Mesothelial cell of epicardium (in vitro differentiated cells): ENCODE measurements at places on chromosomes 3 and 15.

- H3K4me1 ChIP-seq = peaks cover 6% of the 10 kb centered on the region
- H3K36me3 ChIP-seq = no peaks in the 10 kb centered on the region
- no peak overlapping the region for H3K27ac ChIP-seq
- H3K27me3 ChIP-seq = peaks cover 44% of the 10 kb centered on the region
- no peak for DNase-seq
Measured at GRCh38 chr15:91335702-91336101, 235.6 kb downstream of the SV2B start.

GRCh38 chr15:99928429-99928981, 195.3 kb upstream of the LYSMD4 start:
- peak overlapping the region; percentile 71 for H3K4me3 ChIP-seq
- H3K36me3 ChIP-seq = no peaks in the 10 kb centered on the region
- H3K27ac ChIP-seq = peak overlapping the region; percentile 80
- peak; percentile 86 for DNase-seq
- peaks cover 14% of the 10 kb centered on the region for H3K27me3 ChIP-seq

DNA sequence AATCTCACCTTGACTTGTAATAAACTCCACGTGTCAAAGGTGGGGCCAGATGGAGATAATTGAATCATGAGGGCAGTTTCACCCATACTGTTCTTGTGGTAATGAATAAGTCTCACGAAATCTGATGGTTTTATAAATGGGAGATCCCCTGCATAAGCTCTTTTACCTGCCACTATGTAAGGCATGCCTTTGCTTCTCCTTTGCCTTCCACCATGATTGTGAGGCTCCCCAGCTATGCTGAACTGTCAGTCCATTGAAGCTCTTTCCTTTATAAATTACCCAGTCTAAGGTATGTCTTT, 45.5 kb downstream of the SUCNR1 start:
- H3K4me3 ChIP-seq = no peak overlapping the region
- DNase-seq = no peak
- H3K27ac ChIP-seq = no peak overlapping the region
- no peaks in the 10 kb centered on the region for H3K27me3 ChIP-seq
- no peaks in the 10 kb centered on the region for H3K36me3 ChIP-seq

DNA sequence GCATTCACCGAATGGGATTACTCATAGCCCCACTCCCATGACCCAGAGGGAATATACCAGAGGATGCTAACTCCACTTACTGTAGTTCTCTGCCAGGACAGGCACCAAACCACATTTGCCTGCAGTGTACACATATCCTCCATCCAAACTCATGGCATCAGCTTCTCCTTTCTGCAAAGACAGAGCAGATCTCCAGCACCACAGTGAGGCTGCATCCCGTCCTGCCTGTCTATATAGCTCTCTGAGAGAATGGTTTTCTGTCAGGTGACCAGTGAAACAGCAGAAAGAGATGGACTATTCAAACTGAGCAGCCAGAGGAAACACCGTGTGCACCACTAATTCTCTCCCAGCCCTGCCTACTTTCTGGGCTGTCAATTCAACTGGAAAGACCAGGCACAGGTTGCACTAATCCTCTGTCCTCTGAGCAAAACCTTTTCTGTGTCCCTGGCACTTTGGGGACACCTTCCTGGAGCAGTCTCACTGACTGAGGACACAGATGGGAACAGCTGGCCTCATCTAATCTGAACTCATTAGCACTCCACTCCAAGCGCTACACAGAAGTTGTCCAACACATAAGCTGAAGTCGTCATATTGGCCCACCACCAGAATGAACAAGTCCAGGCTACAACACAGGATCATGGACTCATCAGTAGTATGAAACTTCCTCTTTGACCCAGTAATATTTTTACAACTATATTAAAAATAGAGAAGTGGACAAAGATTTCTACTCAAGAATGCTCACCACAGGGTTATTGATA, 17.3 kb downstream of the LTF start:
- H3K36me3 ChIP-seq = no peaks in the 10 kb centered on the region
- no peak overlapping the region for H3K27ac ChIP-seq
- H3K27me3 ChIP-seq = peaks cover 21% of the 10 kb centered on the region
- DNase-seq = no peak

- no peaks in the 10 kb centered on the region for H3K27me3 ChIP-seq
- no peaks in the 10 kb centered on the region for H3K36me3 ChIP-seq
- peak; percentile 76 for DNase-seq
- peak within 1 kb of the TSS; percentile 81 for H3K27ac ChIP-seq
Measured at GRCh38 chr15:76311100-76311953, at the start of gene ETFA. Gene ETFA (minus strand): TSS chr15:76311469. CDS start chr15:76311388, 81 bp downstream.

DNA sequence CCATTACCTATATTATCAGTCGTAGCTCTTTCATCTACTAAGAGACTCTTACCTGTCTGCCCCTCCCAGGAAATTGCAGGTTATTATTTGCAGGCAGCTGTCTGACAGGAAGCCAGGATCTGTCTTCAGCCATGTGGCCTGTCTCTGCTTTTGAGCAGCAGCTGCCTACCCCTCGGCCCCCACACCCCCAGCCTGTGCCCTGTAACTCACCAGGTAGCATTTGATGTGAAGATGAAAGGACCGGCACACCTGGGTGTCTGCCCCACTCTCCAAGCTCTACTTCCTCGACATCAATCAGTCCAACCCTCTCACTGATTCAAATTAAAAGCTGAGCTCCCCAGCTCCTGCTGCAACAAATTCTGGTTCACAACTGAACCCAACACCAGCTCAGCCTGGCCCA, 197.2 kb upstream of the CTNNB1 start:
- H3K27me3 ChIP-seq = peaks cover 1% of the 10 kb centered on the region
- H3K4me3 ChIP-seq = no peak overlapping the region
- no peak for DNase-seq
- H3K4me1 ChIP-seq = no peaks in the 10 kb centered on the region
- H3K36me3 ChIP-seq = no peaks in the 10 kb centered on the region
- H3K27ac ChIP-seq = no peak overlapping the region

DNA sequence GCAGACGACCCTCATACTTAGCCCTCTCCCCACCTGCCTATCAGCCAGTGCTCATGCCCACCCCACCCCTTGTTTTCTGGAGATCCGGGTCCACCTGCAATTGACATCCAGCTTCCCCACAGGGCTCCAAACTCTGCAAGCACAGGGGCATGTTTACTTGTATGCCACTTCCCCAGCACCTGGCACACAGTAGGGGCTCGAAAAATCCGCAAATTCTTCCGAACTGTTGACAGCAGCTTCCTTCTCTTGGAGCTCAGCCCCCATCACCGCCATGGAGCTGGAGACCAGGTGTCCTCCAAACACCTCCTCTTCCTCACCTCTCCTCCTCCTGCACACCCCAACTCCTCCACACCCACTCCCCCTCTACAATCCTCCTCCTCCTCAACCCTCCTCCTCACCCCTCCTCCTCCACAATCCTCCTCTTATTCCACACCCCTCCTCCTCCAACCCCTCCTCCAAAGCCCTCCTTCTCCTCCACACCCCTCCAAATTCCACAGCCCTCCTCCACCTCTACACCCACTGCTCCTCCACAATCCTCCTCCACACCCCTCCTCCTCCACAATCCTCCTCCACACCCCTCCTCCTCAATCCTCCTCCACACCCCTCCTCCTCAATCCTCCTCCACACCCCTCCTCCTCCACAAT, 70.4 kb upstream of the BLM start:
- peak overlapping the region; percentile 61 for H3K27ac ChIP-seq
- H3K27me3 ChIP-seq = no peaks in the 10 kb centered on the region
- H3K36me3 ChIP-seq = peaks cover 22% of the 10 kb centered on the region
- no peak for DNase-seq

DNA sequence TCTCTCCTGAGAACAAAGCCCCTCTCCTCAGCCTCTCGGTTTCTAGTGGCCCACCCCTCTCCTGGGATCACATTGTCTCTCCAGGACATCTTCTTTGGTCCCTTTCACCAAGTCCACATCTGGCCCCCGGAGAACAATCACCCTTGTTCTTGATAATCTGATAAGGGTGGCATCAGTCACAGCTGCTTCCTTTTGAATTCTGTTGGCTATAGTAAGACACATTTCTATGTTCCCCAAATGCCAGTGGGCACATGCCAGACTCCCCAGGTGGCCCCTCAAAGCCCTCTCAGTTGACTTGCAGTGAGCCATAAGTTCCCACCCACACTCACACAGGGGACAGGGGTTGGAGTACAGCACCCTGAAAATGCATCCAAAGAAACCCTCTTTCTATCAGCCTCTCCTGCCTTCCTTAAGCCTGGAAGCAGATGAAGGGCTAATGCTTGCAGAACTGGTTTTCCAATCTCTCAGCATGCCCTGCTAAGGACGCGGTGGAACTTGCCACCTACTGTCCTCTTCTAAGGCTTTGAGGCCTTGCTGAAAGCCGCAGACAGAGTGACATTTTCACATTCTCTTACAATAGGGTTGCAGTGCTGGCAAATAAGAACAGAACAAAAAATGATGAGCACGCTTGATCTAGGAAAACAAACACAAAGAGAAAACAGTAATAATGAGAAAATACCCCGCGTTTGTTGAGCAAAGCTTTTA, 101.3 kb upstream of the SLCO3A1 start:
- H3K27me3 ChIP-seq = peaks cover 26% of the 10 kb centered on the region
- no peak overlapping the region for H3K27ac ChIP-seq
- no peak for DNase-seq
- no peak overlapping the region for H3K4me3 ChIP-seq
- H3K36me3 ChIP-seq = peaks cover 2% of the 10 kb centered on the region
- no peaks in the 10 kb centered on the region for H3K4me1 ChIP-seq

DNA sequence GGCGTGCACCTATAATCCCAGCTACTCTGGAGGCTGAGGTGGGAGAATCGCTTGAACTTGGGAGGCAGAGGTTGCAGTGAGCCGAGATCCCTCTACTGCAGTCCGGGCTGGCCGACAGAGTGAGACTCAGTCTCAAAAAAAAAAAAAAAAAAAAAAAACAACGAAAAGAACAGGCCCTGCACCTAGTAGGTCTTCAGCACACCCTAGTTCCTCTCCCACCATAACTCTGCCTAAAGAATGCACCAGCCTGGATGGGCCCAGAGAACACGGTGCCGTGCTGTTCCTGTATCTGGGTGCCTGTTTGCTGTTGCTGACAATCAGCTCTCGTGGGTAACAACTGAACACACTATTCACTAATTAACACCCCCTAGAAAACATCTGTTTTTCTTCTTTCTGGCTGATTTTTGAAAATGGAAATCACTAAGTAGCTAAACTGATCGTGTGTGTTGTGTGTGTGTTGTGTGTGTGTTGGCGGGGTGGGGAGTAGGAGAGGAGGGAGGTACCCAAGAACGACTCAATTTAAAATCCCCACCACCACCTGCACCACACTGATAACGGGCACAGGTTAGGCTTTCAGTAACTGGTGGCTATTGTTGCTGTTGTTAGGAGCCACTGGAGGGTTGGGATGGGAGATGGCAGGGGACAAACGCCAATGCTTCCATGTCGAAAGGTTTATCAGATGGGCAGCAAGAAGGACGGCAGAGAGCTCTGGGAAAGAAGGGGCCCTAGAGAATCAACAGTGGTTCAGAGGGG, 40.6 kb upstream of the MEX3B start:
- no peak overlapping the region for H3K4me3 ChIP-seq
- peaks cover 10% of the 10 kb centered on the region for H3K4me1 ChIP-seq
- DNase-seq = no peak
- no peak overlapping the region for H3K27ac ChIP-seq
- H3K36me3 ChIP-seq = no peaks in the 10 kb centered on the region

DNA sequence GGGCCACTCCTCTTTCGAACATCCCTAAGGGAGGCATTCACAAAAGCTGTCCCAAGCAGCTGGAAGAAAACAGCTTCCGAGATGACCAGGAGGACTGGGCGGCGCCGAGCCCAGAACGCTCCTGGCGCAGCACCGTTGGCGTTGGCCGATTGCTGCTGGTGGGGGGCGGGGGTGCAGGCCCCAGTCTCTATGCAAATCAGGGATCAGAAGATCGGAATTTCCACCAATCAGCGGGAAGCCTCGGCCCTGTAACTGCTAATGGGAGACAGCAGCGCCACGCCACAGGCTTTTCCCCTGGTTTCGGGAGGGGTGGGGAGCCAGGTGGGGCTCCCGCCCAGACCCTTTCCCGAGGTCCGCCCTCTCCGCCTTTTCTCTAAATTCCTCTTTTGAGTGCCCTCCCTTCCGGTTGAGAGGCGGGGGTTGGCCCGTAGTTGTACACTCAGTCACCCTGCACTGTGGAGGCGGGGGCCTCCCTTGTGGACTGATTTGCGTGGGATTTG, 27.0 kb downstream of the HMCES start:
- peak overlapping the region; percentile 70 for H3K4me3 ChIP-seq
- H3K4me1 ChIP-seq = peaks cover 26% of the 10 kb centered on the region
- H3K36me3 ChIP-seq = peaks cover 12% of the 10 kb centered on the region
